ENCODE measurements at places on chromosomes 3 and 15.

DNA sequence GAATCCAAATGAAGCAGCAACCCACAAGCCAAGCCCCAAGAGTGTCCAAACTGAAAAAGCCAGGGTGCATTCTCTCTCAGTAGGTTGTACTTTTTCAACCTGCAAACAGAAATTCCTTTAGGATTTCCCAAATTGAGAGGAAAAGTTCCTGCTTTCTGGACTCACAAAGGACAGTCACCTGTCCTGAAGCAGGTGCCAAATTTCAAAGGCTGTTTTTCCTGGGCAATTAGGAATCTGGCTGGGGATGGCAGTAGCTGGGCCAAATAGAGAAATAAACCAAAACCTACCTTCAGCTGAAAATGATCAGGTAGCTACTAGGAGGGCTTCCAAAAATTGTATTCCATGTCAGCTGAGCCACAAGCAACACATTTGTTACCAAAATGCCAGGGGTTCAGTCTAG is 83.1 kb upstream of the TP63 start:
- DNase-seq, result no peak

DNA sequence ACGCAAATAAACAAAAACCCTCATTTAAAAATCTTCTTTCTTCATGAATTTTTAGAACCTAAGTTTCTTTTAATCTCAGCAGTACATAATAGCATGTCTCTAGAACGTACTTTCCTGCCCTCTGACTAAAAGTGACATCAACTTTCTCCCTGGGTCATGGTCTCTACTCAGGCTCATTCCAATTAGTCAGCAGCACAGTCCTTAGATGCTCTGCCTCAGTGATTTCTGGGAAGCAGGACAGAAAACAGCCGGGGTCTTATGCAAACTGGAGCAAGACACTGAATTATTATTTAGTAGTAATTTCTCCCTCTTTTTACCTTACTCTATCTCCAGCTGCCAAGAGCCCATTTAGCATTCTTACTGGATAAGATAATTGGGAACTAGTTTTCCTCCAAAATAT is 365.2 kb downstream of the TUSC7 start:
- no peak for DNase-seq

DNA sequence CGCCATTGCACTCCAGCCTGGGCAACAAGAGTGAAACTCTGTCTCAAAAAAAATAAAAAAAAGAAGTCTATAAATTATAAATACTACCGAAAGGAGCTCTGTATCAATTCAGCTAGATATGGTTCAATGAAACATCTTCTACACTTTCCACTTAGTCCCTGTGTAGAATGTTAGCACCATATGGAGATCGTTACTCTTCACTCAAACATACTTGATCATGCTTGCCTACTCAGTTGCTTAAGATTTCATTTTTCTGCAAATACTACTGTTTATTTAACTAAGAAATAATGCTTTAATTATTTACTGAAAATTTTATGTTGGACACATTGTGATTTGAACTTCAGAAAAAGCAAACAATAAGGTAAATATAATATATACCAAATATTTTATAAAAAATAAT is 17.1 kb upstream of the NANOGP8 start:
- no peak for DNase-seq

DNA sequence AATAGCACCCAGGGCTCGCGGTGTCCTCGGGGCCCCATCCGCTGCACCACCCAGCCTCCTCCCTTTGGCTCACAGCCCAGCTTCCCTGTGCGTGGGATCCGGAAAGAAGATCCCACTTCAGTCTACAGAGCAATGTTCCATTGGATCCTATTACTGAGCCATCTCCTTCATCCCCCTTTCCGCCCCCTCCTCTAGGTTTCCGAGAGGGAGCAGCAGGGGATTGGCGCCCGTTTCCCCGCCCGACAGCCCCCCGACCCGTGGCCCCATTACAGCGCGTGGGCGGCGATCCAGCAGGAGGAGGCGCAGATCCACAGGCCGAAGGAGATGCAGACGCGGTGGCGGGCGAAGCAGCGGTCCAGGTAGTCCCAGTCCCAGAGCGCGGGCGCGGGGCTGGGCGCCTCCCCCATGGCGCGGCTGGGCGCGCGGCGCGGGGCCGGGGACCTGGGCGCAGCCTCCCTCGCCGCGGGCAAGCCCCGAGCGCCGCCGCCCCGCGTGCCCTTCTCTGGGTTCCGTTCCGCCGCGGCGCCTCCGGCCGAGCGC is 340 bp downstream of the TMEM44 start:
- no peak for DNase-seq

GRCh38 chr3:186953011-186953487 is 22.7 kb downstream of the ST6GAL1 start:
- DNase-seq, result no peak

DNA sequence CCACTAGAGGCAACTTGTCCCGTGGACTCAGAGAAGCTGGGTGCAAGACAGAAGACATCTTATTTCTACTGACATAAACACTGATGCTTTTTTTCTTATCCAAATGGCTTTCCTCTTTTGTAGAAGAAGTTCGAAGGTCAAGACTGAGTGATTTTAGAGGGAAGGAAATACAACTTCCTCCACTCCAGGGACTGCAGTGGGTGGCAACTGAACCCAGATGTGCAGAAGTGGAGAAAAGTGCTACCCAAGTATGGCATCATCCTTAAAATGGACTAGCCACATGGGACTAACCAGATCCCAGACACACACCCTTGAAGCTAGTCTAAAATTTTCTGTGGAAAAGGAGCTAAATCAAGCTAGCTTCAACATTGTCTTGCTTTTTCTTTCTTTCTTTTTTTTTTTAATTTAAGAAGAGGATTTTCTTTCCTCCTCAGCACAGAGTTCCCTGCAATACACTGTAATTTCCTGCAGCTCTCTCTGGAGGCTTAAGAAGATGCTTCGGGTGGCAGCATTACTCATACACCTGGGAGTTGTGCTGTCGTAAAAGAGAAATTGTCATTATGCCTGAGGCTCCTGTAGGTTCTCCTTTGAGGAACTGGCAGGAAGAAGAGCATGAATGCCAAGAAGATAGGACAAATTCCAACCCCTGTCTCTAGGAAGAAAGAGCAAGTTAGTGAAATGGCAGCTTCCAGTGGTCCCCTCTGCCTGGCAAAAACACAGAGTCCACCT is 3.8 kb upstream of the FRMD4B start:
- no peak for DNase-seq

- DNase-seq, result no peak
These were observed 189.4 kb downstream of the TJP1 start for GRCh38 chr15:29632671-29633406.

DNA sequence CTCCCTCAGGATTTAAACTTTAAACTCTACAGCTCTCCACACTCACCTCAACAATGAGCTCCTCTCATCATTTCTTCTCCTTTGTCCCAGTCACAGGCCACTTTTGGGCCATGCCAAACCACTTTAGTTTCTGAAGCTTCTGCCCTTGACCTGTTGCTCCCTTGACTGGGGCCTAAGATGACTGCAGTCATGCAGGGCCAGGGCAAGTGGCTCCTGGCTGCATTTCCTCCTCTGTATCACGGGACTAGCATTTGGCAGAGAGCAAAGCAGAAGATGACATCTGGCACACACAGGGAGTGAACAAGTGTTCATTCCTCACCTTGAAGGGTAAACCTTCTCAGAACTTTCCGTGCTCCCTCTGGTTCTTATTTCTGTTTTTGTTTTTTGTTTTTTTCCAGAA is 136.9 kb downstream of the PDE8A start:
- no peak for DNase-seq

DNA sequence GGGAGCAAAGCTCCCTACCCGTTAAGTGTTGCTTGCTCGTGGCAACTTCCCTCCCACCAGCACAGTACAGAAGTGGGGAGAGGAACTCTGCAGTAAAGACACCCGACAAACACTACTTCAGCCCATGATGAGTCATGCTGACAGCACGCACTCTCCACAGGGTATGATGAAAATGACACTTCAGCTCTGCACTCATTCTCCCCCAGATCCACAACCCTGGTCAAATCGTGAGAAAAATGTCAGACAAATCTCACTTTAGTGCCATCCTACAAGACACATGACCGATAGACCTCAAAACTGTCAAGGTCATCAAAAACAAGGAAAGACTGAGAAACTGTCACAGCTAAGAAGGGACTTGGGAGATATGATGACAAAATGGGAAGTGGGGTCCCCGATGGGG is 278.9 kb downstream of the OCA2 start:
- DNase-seq, result no peak

DNA sequence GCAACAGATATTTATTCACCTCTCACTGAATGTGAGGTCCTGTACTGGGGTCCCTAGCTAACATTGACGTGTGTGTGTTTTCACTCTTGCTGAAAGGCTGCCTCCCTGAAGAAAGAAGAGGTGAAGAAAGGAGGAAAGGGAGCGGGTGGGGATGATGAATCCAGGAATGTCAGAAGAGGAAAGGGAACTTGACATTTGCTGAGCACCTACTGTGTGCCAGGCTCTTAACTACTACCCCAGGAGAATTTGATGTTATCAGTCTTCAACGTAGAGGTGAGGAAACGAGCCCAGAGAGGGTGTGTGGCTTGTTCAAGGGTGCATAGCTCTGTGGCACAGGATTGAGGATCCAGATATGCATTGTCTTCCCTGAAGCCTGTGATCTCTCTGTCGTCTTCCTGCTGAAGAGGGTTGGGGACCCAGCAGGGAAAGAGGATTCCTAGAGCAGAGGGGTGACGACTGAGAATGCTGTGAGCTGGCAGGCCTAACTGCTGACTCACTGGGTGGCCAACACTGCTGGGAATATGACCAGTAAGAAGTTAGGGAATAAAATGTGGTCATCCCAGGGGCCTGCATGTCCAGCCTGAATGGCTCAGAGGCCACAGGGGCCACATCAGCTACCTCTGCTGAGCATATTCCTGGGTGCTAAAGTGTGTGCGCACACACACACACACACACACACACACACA is 6.6 kb upstream of the ATP2B2 start:
- no peak for DNase-seq

- no peak for DNase-seq
These were observed 114.6 kb upstream of the GALNT15 start for GRCh38 chr3:16059711-16060357.

- no peak for DNase-seq
These were observed 111.8 kb downstream of the ASB7 start for GRCh38 chr15:100714034-100714748.

GRCh38 chr15:90037961-90038631 is 37.0 kb downstream of the ZNF710 start:
- DNase-seq, result no peak

- no peak for DNase-seq
These were observed 27.8 kb upstream of the ST8SIA2 start for GRCh38 chr15:92365906-92366305.

DNA sequence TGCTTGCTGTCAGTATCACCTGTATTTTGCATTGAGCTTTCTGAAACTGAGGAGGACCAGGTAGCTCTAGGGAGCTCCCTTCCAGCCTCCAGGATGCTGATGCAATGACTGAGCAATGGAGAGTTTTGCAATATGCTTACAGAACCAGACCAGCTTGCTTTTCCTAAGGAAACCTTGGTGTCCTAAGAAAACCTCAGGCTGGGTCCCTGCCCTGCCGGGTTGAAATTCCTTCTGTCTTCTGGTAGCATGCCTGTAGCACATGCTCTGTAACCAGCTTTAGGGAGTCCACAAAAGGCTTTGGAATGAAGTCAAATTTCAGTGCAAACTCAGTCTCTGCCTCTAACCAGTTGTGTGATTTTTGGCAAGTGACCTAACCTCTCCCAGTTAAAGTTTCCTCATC is 65.8 kb upstream of the GSK3B start:
- DNase-seq, result peak; percentile 75

DNA sequence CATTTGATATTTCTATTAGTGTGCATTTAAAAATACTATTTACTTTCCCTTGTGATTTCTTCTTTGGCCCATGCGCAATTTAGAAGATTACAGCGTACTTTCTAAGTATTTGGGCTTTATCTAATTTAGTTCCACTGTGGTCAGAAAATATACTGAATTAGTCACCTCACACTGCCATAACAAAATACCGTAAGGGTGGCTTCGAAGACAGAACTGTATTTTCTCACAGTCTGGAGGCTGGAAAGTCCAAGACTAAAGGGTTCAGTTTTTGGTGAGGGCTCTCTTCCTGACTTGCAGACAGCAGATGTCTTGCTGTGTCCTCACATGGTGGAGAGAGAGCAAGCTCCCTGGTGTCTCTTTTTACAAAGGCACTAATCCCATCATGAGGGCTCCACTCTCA is 286.2 kb downstream of the ADAMTSL3 start:
- no peak for DNase-seq

DNA sequence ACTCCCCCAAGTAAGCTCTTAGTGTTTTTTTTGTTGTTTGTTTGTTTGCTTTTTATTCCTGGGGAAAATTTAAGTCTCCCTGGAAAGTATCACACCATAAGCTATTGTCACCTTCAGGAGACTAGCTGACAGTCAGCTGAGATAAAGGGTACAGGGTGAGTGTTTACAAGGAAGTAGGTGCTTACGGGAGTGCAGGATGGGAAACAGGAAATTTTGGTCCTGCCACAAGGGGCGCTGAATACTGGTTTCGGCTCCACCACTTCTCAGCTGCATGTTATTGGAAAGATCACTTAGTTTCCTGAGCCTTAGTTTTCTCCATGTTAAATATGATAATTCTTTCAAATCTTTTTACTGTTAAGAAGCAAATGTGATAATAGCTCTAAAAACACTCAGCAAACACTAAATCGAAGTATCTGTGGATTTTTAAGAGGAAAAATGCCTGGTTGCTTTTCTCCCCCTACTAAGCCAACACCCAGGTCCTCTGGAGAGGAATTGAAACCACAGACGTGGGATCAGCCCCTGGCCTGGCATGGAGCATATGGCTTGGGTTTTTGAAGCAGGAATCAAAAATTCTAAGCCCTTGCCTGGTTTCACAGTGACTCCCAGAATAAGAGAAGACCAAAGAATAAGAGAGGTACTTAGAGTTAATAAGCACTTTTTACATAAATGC is 90.7 kb downstream of the SCN11A start:
- peak; percentile 42 for DNase-seq

DNA sequence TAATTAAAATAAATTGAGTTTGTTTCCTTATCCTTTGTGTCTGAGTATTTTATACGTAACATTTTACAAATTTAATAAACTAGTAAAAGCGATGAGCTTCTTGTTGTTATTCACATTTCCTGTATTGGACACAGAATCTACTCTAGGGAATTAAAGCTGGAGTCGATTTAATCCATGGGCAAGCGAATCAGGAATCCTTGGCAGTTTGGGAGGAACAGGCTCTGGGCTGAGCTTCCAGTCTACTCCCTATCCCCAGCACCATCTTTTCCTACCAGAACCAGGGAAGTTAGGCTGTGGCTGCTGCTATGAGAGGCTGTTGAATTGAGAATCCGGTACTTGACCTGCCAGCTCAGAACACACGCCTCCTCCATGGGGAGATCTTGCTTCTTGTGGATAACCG is 437.3 kb upstream of the TPM1 start:
- no peak for DNase-seq

All from HFF-Myc (cell line).